ENCODE measurements at places on chromosomes 11 and 22. TPM values are rescaled to one million over a fixed set of nuclear protein-coding genes. Genes with fewer than 3 reads are reported as not detected.

GRCh38 chr11:129888451-129888850 is 6.9 kb downstream of the NFRKB start:
- no peak for DNase-seq
- no peak overlapping the region for H3K4me3 ChIP-seq
- peaks cover 46% of the 10 kb centered on the region for H3K36me3 ChIP-seq
- H3K4me1 ChIP-seq = no peaks in the 10 kb centered on the region
- H3K27me3 ChIP-seq = no peaks in the 10 kb centered on the region
- no peak overlapping the region for H3K27ac ChIP-seq

GRCh38 chr11:111066846-111067245 is 178.7 kb upstream of the POU2AF2 start:
- no peak overlapping the region for H3K27ac ChIP-seq
- no peaks in the 10 kb centered on the region for H3K27me3 ChIP-seq
- no peaks in the 10 kb centered on the region for H3K4me1 ChIP-seq
- H3K36me3 ChIP-seq = no peaks in the 10 kb centered on the region
- no peak overlapping the region for H3K4me3 ChIP-seq
- no peak for DNase-seq

DNA sequence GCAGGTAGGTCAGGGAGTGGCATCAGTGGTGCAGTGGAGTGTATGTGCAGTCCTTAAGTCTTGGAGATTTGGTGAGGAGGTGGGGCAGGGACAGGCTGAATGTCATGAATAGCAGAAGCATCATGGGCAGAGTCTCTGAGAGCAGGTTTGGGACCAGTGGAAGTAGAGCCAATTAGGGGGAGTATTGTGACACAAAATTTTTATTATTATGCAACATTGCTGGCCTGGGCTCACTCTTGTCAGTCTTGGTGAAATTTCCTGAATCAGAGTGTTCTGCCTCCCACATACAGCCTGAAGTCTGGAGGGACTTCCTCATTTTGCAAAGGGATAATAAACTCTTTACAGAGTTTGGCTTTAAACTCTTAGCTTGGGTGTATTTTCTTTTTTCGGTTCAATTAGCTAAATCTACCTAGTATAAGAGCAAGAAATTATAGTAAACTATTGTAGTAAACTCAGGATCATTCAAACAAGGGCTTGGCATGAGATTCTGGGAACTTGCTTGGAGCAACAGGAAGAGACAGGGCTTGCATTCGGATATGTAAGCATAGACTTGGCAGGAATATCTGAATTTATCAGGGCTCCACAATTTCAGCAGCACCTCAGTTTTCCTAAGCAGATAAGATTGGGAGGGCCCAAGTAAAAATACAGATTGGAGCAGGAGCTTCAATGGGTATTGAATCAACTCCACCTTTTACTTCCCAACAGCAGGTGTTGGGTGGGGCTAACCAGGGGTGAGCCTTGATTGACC is 67.7 kb downstream of the FDX1 start:
- no peak overlapping the region for H3K4me3 ChIP-seq
- H3K36me3 ChIP-seq = no peaks in the 10 kb centered on the region
- no peak overlapping the region for H3K27ac ChIP-seq
- no peak for DNase-seq
- H3K4me1 ChIP-seq = no peaks in the 10 kb centered on the region
- no peaks in the 10 kb centered on the region for H3K27me3 ChIP-seq

- H3K36me3 ChIP-seq = no peaks in the 10 kb centered on the region
- no peak overlapping the region for H3K27ac ChIP-seq
- no peaks in the 10 kb centered on the region for H3K4me1 ChIP-seq
These were observed 15.0 kb upstream of the NXPE4 start for GRCh38 chr11:114610550-114610949.

ARHGAP8 gene
- total RNA-seq = 0.69 TPM

- H3K27me3 ChIP-seq = no peaks in the 10 kb centered on the region
- no peak overlapping the region for H3K4me3 ChIP-seq
- DNase-seq = no peak
- no peaks in the 10 kb centered on the region for H3K4me1 ChIP-seq
- H3K27ac ChIP-seq = no peak overlapping the region
- H3K36me3 ChIP-seq = no peaks in the 10 kb centered on the region
These were observed 24.1 kb upstream of the CCDC134 start for GRCh38 chr22:41776381-41776780.

GRCh38 chr11:119505861-119506260 is 82.9 kb upstream of the THY1 start:
- peak; percentile 70 for DNase-seq
- H3K36me3 ChIP-seq = no peaks in the 10 kb centered on the region
- peaks cover 5% of the 10 kb centered on the region for H3K4me1 ChIP-seq
- H3K27ac ChIP-seq = no peak overlapping the region

DNA sequence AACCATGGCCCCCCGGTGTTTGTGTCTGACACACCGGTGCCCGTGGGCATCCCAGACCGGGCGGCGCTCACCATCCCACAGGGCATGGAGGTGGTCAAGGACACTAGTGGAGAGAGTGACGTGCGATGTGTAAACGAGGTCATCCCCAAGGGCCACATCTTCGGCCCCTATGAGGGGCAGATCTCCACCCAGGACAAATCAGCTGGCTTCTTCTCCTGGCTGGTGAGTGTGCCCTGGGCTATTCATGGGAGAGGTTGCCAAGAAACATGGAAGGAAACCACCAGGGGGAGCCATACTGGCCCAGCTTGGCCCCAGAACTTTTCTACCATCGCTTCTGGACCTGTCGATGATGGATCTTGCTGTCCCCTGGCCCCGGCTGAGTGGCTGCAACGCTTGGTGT is 36.5 kb downstream of the PRDM11 start:
- peaks cover 46% of the 10 kb centered on the region for H3K36me3 ChIP-seq
- H3K27me3 ChIP-seq = no peaks in the 10 kb centered on the region
- H3K4me1 ChIP-seq = peaks cover 30% of the 10 kb centered on the region
- H3K27ac ChIP-seq = no peak overlapping the region

DNA sequence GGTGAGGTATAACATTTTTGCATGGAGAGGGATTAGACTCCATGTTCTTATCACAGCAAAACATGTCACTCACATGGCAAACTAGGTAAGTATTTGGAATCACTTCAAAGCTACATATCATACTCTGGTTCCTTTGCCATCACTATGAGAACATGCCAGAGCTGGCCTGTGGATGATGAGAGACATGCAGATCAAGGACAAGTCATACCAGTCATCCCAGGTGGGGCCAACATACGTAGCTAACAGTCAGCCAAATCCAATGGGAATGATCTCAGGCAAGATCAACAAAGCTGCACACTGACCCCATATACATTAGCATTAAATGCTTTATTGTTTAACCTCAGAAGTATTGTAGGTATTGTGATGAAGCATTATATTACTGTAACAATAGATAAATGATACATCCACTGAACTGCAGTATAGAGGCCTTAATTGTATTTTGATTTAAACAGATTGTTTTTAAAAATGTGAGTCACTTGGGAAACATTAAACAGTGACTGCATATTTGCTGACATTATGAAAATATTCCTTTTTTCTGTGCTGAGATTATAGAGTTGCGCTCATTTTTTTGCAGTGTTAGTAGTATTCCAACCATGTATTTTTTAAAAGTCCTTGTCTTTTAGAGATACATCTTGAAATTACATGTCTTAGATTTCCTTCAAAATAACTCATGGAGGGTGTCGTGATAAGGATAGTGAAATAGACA is 37.3 kb upstream of the ARL14EP start:
- DNase-seq = peak; percentile 13
- no peak overlapping the region for H3K4me3 ChIP-seq
- no peak overlapping the region for H3K27ac ChIP-seq
- no peaks in the 10 kb centered on the region for H3K27me3 ChIP-seq
- H3K4me1 ChIP-seq = no peaks in the 10 kb centered on the region

DNA sequence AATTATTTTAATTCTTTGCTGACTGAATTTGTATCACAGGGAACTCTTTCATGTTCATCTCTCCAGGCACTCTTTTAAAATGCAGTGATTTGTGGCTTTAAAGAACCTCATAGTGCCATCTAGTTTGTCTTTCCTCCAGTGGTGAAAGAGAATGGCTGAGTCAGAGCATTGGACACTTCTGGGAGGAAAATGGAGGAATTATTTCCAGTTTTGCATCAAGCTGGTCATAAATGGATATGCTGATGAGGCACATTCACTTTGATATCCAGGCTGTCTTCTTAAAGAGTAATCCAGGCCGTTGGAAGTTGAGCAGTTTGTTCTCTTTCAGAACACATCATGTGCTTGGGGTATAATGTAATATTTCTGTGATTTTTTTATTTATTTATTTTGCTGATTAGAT is 273.7 kb downstream of the DDX10 start:
- H3K4me1 ChIP-seq = no peaks in the 10 kb centered on the region
- no peak overlapping the region for H3K27ac ChIP-seq
- no peak overlapping the region for H3K4me3 ChIP-seq
- H3K36me3 ChIP-seq = no peaks in the 10 kb centered on the region
- no peak for DNase-seq
- H3K27me3 ChIP-seq = no peaks in the 10 kb centered on the region

DNA sequence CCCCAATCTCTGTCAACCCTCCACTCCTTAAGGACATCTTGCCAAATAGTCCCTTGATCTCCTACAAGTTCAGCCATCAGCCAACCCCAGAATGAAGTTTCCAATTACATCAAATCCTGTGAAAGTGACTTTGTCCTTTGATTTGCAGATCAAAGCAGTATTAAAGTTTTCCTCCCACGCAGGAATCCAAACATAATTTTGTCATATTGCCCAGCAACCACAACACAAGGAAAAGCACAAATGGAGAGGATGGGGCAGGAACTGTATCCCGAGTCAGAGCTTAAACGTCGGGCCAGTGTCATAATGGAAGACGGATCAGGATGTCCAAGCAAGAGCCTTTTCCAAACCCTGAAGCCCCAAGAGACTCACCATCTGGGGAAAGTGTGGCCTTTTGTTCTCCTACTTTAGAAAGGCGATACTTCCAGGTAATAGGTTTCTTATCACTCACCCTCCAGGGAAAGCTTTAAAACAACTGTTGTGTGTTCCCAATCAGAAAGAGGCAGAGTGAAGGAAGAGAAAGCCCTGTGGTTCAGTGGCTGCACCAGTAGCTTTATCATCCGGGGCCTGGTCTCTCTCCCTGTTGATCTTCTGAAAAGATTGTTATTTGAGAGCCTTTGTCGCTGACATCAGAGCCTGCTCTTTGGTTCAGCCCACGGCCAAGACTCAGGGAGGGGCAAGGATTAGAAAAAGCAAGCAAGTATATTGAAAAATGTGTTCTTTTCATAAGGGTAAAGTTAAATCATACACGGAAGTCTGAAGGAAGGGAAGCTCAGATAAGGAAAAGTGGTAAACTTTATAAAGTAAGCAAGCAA is 41.7 kb downstream of the EXPH5 start:
- no peaks in the 10 kb centered on the region for H3K27me3 ChIP-seq
- H3K36me3 ChIP-seq = no peaks in the 10 kb centered on the region
- no peaks in the 10 kb centered on the region for H3K4me1 ChIP-seq
- peak; percentile 47 for DNase-seq
- no peak overlapping the region for H3K4me3 ChIP-seq

Measured in spinal cord (tissue), 10 donors.